ENCODE measurements at places on chromosomes 3 and 15.
A peak's percentile ranks its signal among the peaks of the same experiment; 100 is the strongest.

DNA sequence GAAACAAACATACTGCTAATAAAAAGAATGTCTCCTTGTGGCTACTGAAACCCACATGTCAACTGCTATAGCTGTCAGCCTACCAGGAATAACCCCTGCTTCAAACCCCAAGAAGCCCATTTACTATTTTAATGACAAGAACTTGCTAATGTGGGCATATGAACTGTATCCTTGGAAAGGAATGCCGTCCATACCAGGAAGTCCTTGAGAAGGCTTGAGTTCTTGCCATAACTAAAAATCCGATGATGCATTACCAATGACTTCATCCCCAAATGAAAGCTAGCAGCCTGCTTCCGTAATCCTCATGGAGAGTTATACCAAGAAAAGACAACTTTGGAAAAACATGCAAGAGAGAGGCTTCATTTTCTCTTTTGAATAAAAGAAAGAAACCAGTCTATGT is 34.8 kb downstream of the MINDY4B start:
- no peak for DNase-seq

- DNase-seq: no peak
Measured at GRCh38 chr15:100958326-100959065, 39.3 kb downstream of the LRRK1 start.

- peak; percentile 36 for DNase-seq
Measured at GRCh38 chr3:9552252-9552999, 1.2 kb downstream of the LHFPL4 start.

- DNase-seq: no peak
Measured at GRCh38 chr3:196638861-196639482, 522 bp upstream of the NRROS start.

DNA sequence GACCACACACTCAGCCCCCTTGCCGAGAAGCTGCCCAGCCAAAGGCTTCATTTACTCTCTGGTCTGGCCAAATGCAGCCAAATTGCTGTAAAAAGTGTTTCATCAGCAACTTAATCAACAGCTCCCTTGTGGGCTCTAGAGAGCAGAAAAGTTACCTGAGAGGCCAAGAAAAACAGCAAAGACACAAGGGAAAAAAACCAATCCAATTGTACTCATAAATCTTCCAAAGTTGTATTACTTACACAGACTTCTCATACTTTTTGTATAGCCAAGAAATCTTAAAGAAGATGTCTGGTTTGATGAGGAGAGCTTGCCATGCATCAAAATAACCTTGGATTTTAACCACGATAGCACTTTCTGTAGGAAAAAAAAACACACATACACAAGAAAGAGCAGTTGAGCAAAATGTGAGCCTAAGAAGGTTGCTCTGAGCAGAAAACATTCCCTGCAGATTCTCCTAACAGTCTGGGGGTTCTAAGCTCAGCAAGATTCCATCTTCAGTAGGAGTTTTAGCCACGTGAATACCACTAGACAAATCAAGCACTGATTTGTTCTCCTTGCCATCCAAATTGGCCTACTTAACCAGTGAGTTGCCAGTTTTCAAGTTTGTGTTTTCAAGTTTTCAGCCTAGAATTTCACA is 120.0 kb downstream of the CYP19A1 start:
- no peak for DNase-seq

DNA sequence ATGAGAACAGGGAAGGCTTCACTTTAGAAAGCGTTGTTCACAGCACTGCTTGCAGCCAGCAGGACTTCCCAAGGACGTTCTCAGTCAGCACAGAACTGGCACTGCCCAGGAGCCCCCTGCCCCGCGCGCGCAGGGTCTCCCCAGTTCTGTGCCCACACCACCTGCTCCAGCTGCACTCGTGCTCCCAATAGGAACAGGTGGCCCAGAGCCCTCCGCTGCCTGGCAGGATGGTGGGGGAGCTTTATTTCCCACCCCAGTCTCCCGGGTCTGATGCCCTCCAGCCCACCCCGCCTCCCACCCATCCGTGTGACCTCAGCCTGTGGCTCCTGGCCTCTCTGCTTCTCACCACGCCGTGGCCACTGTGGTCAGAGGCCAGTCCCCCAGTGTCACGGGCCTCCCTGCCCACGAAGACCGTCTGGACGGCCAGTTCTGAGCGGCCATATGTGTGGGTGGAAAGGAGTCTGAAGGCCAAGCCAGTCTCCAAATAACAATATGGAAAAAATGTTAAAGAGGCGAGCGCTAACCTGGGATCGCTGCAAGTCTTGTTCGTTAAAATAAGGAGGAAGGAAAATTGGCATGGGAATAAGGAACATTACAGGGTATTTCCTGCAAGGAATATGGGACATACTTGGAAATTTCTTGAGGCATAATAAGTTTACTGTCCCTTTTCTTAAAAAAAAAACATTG is 54.6 kb upstream of the PCSK6 start:
- no peak for DNase-seq

- no peak for DNase-seq
Measured at GRCh38 chr15:52518487-52519371, 10.0 kb downstream of the MYO5A start.

- no peak for DNase-seq
Measured at GRCh38 chr3:10697918-10698317, 118.1 kb upstream of the SLC6A11 start.

GRCh38 chr3:53092216-53092615 is 38.0 kb downstream of the RFT1 start:
- DNase-seq: no peak

- no peak for DNase-seq
Measured at GRCh38 chr15:63169788-63170187, 12.5 kb upstream of the RPS27L start.

- DNase-seq: no peak
Measured at GRCh38 chr3:107063351-107063750, 313.9 kb upstream of the CCDC54 start.

- no peak for DNase-seq
Measured at GRCh38 chr3:43346978-43347749, 60.8 kb downstream of the SNRK start.

- no peak for DNase-seq
Measured at GRCh38 chr3:72129501-72130094, 344.6 kb upstream of the PROK2 start.

DNA sequence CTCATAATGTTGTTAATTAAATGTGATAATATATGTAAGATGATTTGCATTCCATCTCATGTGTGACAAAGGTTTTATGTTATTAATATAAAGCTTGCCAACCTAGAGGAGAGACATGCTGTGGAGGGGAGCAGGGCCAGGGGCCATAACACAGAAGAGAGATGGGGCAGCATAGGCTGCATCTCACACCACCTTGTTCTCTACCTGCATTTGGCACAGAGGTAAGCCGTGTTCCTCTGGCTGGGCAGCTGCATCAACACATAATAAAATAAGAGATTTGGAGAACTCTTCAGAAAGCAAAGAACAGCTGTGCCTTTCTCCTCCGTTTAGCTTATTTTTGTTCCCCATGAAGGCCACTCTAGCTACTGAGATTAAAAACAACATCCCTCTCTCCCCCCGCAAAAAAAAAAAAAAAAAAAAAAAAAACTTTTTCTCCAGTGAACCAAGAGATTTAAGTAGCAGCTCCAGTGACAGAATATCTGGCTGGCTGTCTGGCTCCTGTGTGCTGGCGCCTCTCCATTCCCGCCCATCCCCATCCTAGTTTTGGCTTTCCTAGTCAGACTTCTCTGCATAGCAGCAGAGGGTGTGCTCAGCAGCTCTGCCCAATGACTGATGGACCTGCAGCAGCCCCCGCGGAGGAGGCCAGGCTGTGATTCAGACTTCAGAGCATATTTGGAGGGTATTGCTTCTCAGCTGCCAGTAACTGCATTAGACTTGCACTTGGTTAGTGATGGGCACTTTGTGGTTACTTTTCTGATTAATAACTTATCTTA is 52.2 kb upstream of the STXBP5L start:
- no peak for DNase-seq

DNA sequence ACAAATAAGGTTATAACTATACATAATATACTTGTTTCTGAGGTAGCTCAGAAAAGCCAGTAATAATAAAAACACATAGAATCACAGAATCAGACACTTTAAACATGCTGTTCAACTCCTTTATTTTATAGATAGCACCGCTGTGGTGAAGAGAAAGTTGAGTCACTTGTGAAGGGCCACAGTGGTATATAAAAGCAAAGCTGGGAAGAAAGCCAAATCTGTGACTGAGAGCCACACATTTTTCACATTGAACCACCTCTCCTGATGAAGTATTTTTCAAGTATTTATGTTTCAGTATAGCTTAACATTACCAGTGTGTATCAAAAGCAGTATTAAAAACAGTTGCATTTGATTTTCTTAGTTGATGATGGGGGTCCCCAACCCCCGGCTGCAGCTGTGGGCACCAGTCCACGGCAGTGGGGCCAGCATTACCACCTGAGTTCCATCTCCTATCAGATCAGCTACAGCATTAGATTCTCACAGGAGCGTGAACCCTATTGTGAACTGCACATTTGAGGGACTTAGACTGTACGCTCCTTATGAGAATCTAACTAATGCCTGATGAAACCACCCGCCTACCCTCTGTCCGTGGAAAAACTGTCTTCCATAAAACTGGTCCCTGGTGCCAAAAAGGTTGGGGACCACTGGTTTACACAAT is 46.2 kb downstream of the TBL1XR1 start:
- DNase-seq: no peak

- DNase-seq: no peak
Measured at GRCh38 chr15:60222404-60222803, 175.4 kb downstream of the ANXA2 start.

DNA sequence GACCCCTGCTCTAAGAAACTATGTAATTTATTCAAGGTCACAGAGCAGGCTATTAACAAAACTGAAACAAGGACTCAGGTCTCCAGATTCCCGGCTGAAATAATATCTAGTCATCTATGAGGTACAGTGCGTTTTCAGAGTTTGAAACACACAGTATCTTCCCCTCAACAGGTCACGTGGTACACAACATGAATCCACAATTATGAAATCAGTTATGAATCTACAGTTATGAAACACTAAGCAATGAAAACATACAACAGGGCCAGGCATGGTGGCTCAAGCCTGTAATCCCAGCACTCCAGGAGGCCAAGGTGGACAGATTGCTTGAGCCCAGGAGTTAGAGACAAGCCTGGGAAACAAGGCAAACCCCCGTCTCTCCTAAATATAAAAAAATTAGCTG is 72.7 kb downstream of the FSIP1 start:
- no peak for DNase-seq

- DNase-seq: no peak
Measured at GRCh38 chr3:14494279-14494972, 45.7 kb downstream of the GRIP2 start.

DNA sequence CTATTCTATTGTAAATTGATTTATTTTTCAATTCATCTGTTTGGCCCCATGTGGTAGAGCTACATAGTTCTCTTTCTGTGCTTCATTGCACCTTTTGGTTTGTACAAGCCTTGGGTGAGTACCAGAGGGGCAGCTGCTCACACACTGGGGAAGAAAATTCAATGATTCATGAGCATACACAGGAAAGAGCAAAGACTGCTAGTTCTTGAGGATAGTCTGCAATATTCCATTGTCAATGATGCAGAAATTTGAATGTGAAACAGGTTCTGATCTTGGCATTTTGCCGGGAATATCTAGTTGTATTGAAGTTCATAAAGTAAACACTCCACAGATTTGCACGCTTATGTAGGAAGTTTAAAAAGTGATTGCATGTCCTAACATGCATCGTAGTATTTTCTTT is 304.6 kb downstream of the NAALADL2 start:
- no peak for DNase-seq

DNA sequence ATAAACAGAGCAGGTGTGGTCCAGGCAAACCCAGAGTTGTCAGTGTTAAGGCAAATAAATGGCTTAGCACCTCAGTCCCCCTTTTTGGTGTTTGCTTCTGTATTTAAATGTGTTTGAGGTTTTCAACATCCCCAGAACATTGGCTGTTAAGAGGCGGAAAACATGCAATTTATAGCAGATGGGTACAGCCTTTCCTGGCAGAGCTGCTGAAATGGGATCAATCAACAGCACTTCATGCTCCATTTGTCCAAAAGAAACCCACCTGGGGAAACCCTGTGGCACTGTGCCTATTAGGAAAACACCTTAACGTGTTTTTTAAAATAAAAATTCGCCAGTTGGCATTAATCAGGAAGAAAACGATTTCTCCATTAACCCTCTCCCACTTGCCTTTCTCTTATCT is 135.4 kb downstream of the MCTP2 start:
- DNase-seq: no peak

DNA sequence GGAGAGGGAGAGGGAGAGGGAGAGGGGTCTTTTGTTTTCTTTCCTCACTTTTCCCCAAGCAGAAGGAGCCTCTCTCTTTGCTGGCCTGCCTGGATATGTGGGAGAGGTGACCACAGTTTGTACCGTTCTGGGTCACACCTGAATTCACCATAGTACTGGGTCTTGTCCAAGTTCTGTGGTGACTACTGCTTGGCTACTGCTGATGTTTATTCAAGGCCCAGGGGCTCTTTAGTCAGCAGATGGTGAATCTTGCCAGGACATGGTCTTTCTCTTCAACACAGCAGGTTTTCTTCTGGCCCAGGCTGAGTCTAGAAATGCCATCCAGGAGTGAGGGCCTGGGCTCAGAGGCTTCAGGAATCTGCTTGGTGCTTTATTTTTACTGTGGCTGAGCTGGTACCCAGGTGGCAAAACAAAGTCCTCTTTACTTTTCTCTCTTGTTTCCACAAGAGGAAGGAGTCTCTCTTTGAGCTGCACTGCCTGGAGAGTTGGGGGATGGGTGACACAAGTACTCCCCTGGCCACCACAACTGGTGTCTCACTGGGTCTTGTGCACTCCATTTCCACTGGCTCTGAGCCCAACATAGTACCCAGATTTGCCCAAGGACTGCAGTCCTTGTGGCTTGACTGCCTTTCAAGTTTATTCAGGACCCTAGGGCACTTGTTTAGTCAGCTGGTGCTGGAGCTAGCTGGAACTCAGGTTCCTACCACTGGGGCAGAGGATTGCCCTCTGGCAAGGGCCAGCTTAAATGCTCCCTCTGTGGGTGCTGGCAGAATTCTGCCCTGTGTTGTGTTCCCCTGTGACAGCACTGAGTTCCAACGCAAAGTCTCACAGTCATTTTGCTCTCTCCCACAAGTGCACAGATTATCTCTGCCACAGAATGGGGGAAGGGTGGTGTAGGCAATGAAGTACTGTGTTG is 16.8 kb upstream of the CCNDBP1 start:
- DNase-seq: no peak

GRCh38 chr15:46576646-46577395 is 942.0 kb downstream of the SQOR start:
- DNase-seq: no peak

DNA sequence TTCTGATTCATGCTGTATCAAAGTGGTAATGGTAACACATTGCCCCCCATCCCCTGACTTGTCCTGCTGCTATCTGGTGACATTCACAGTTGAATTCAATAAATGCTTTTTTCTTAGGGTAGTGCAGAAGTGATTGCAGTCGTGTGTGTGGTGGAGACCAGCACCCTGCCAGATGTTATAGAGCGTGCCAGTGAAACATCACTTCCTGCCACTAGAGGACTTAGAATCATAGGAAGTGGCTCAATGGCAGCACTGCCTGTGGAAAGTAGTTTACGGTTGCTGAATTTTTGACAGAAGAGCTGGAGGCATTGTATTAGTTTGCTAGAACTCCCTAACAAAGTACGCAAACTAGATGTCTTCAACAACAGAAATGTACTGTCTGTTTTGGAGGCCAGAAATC is 37.4 kb upstream of the P2RY12 start:
- DNase-seq: no peak

GRCh38 chr3:13525827-13526625 is 22.9 kb upstream of the FBLN2 start:
- no peak for DNase-seq

All from stimulated activated CD4-positive, alpha-beta T cell treated with anti-CD3 and anti-CD28 coated beads, Interleukin-12 subunit alpha, Interleukin-12 subunit beta, amount 100 ng/mL, for 24 hours (primary cell).